ENCODE measurements at places on chromosomes 12 and 14.

- no peak for DNase-seq
Observed at GRCh38 chr12:12499909-12500604, 62.6 kb downstream of the DUSP16 start.

DNA sequence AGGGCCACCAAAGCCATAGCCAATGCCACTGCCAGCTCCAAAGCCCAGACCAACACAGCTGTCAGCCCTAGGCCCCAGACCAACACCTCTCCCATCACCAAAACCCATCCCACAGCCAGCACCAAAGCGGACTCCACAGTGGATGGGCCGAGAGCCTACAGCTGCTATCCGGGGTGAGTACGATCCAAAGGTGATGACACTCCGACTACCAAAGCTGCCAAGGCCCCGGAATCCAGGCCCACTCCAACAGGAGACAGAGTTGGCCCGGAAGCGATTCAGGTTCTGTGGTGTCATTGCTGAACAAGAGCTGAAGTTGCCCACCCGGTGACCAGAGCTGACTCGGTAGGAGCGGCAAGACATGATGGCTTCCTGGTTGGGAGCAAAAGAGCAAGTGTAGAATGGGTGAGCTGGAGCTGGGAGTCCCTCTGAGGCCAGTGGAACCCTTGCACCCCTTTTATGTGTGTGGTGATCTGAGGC, at the start of gene KRT84:
Gene KRT84 (minus strand): TSS at position 427 of the 477 bp plus-strand sequence. CDS start 67 bp downstream, at position 360.
- DNase-seq: no peak

- no peak for DNase-seq
Observed at GRCh38 chr14:21915826-21916225, 242.2 kb upstream of the OR4E1 start.

GRCh38 chr12:120019938-120020337, 30.9 kb downstream of the BICDL1 start:
- DNase-seq: no peak

- no peak for DNase-seq
Observed at GRCh38 chr12:8996682-8997405, 7.5 kb downstream of the KLRG1 start.

- no peak for DNase-seq
Observed at GRCh38 chr12:91561301-91561957, 378.8 kb upstream of the DCN start.

DNA sequence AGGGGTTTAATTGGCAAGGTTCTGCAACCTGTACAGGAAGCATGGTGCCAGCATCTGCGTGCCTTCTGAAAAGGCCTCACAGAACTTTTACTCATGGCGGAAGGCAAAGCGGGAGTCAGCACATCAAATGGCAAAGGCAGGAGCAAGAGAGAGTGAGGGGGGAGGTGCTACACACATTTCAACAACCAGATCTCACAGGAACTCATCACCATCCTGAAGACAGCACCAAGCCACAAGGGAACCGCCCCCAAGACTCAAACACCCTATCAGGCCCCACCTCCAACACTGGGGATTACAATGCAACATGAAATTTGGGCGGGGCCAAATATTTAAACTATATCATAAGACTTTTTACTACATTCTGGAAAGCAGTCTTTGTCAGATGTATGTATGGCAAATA, 38.0 kb upstream of the FKBP4 start:
- no peak for DNase-seq

Data from dorsolateral prefrontal cortex (tissue), 122 donors.